M059J (cell line): ENCODE measurements at places on chromosomes 1 and 21.

DNA sequence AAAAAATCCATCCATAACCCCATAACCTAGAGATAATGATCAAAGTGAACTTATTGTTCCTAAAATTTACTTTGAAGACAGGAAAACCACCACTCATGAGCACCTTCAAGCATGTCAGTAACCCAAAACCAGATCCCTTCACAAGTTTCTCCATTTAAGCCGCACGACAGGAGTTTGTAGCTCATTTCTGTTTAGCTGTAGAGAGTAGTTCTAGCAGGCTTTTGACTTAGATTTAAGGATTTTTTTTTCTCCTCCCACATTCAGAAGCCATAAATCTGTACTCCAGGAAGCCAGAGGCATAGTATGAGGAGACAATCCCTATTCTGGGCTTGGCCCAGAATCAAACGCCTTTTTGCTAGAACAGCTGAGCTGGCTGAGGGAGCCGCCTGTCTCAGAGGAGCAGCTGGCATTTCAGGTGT lies 25.6 kb downstream of the TOMM20 start:
- no peak for DNase-seq

- peak; percentile 25 for DNase-seq
Measured at GRCh38 chr1:187415065-187415464, 586.3 kb downstream of the PLA2G4A start.

DNA sequence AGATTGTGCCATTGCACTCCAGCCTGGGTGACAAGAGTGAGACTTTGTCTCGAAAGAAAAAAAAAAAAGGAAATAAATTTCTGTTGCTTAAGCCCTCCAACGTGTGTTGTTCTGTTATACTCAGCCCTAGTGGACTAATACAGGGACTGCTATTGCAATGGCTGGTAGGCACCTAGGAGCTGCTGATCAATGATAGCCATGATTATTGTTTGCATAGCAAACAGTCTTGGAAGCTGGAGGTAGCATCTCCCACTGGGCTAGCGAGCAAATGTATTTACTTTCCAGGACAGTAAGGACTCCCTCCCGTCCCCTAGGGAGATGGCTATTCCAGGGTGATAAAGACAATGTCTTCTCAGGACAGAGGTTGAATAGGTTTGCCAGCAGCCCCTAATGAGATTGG lies 13.5 kb upstream of the TNFRSF8 start:
- DNase-seq: no peak

GRCh38 chr21:42413500-42413899 lies 9.8 kb downstream of the UBASH3A start:
- DNase-seq: no peak

GRCh38 chr1:231376875-231377549 lies 38.9 kb downstream of the SPRTN start:
- DNase-seq: peak; percentile 54

DNA sequence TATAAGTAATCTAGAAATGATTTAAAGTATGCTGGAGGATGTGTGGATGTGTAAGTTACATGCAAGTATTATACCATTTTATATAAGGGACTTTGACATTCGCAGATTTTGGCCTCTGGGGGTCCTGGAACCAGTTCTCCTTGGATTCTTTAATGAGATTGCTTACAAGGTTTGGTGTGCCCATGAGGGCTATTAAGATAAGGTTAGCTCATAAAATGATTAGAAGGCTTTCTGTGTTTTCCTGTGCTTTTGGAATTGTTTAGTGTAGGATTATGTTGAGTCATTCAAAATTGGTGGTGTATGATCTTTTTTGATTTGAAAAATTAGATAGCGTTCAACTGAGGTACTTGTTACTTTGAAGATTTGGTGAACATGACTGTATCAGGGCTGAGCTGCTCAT lies 5.6 kb downstream of the USP25 start:
- DNase-seq: no peak

- DNase-seq: peak; percentile 80
Measured at GRCh38 chr1:44294588-44295007, 60.5 kb downstream of the ERI3 start.

- peak; percentile 49 for DNase-seq
Measured at GRCh38 chr1:53391296-53391695, 63.4 kb upstream of the LRP8 start.

- peak; percentile 37 for DNase-seq
Measured at GRCh38 chr1:30377230-30378002, 346.0 kb downstream of the MATN1 start.

DNA sequence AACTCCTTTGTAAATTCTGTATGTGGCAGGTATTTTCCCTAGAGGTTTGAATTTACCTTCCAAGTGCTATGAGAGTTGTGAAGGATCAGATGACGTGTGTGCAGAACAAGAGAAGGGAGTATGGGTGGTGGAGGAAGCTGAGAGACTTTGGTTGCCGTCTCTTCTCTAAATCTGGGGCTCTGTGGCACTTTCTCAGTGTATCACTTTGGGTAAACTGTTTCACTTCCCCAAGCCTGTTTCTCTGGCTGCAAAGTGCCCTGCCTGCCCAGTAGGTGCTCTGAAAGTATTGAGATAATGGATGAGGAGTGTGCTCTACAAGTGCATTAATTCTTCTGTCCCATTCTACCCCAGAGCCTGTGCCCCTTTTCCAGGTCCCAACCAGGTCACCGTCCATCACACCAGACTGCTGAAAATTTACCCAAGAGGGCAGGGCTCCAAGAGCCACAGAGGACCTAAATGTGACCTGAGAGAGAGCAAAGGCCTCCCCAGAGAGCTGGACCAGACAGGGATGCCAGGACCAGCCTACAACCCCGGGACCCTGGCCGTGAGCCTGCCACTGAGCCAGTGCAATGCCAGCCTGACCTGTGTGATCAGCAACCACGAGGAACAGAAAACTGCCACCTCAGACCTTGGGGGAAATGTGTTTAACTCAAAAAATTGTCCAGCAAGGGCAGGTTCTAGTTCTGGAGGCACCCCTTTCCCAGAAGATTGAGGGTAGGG lies 131.6 kb upstream of the ETV3 start:
- DNase-seq: no peak

- DNase-seq: no peak
Measured at GRCh38 chr1:194618101-194618500, 1431.7 kb upstream of the B3GALT2 start.

- no peak for DNase-seq
Measured at GRCh38 chr1:180848191-180848590, 64.5 kb upstream of the KIAA1614 start.

DNA sequence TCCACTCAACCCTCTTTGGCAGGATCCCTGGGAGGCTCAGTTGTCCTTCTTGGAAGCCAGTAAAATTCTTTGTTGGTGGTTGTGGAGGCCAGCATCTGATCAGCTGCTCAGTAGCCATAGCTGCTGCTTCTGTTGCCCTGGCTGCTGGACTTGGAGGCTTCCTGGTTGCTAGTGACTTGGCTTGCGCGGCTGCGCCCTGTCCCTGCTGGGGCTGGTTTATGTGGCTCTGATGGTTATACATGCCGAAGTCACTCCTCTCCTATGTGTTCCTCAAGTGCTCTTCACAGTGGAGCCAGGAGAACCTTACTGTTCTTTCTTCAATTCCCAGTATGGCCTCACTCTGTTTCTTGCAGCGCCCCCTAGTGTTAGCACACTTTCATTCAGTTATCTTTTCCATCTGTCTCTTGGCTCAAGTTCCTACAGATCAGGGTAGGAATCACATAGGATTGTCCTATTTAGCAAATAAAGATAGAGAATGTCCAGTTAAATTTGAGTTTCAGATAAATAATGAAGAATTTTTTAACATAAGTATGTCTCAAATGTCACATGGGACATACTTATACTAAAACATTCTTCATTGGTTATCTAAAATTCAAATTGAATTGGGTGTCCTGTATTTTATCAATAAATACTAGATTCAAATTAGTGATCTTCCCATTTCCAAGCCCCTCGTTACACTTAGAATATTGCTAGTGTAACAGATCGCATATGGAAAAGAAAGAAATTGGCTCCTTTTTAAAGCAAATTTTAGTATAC lies 176.5 kb downstream of the TGFB2 start:
- DNase-seq: peak; percentile 63

- DNase-seq: peak; percentile 40
Measured at GRCh38 chr1:112172294-112172882, 182.9 kb upstream of the KCND3 start.

GRCh38 chr1:76256289-76257223 lies 182.0 kb downstream of the ST6GALNAC3 start:
- no peak for DNase-seq

DNA sequence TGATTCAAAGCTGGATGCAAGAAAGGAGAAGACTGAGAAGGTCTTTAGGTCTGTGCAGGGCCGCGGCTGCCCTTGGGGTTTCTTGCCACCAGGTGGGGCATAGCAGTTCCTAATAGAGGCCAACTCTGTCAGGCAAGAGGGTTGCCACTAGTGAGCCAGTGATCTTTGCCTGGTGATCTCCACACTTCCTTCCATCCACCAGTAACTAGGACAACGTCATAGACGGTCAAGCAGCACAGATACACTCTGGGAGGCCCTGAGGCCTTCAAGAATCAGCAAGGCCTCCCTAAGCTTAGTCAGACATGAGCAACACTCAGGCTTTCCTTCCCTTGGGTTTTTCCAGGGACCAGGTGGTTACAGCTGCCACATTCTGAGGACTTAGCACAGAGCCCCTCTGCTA lies 32.9 kb upstream of the ATP2B4 start:
- peak; percentile 77 for DNase-seq

DNA sequence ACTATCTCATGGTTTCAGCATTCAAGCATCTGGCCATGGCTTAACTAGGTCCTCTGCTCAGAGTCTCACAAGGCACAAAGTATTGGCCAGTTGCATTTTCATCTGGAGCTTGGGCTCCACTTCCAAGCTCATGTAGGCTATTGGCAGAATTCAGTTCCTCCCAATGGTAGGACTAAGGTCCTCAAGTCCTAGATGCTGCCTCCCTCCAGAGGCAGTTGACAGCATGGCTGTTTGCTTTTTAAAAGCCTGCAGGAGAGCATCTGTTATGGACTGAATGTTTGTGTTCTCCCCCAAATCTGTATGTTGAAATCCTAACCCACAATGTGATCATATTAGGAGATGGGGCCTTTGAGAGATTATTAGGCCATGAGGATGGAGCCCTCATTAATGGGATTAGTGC lies 38.0 kb upstream of the HLX start:
- peak; percentile 32 for DNase-seq

GRCh38 chr21:35265170-35265877 lies 216.2 kb upstream of the RUNX1 start:
- peak; percentile 98 for DNase-seq

- DNase-seq: no peak
Measured at GRCh38 chr1:191508239-191508638, 650.0 kb upstream of the RGS18 start.

DNA sequence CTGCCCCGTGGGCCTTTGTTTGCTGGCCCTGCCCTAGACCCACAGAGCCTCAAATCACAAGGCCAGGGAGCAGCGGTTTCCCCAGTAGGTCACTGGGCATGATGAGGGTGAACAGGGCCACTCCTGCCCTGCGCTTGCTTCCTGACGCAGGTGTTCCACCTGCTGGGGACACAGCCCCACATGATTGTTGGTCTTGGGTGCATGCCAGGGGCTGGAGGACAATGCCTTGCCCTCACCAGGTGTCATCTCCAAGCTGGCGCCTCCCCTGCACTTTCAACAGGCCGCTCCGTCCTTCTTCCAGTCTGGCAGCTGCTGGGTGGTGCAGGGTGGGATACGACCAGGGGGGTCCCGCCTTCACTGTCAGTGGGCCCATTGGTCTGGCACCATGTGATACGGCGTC lies 24.3 kb downstream of the IL10RB start:
- no peak for DNase-seq

GRCh38 chr1:180365039-180365438 lies 135.0 kb downstream of the LHX4 start:
- peak; percentile 12 for DNase-seq

DNA sequence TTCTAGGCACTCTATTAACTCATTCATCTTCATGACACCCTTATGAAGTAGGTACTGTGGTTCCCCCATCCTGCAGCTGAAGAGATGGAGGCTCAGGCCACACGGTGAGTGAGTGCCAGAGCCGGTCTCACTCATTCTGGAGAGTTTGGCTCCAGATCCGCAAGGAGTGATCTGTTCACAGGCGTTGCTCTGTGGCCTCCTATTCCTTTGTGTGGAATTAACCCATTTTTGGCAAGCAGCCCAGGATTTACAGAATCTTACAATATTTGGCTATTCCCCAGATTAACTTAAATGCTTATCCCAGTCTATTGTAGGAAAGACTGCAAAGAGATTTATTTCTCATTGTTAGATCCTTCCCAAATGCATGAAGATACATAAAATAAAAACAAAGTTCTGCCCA lies 29.6 kb downstream of the KIAA0040 start:
- no peak for DNase-seq

- no peak for DNase-seq
Measured at GRCh38 chr1:100706856-100707255, 12.7 kb upstream of the VCAM1 start.

GRCh38 chr21:33566514-33566913 lies 22.0 kb downstream of the DONSON start:
- peak; percentile 27 for DNase-seq

GRCh38 chr1:7299329-7299799 lies 471.7 kb upstream of the VAMP3 start:
- peak; percentile 98 for DNase-seq

- DNase-seq: no peak
Measured at GRCh38 chr1:45177452-45177851, 29.0 kb downstream of the ZSWIM5 start.

DNA sequence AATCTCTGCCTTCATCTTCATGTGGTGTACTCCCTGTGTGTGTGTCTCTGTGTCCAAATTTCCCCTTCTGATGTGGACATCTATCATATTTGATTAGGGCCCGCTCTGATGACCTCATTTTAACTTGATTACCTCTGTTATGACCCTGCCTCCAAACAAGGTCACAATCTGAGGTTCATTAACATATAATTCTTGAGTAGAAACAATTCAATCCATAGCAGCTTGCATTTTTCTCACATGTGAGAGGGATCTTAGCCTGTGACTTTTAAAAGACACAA lies 130.9 kb upstream of the RAB4A start:
- DNase-seq: no peak

- DNase-seq: peak; percentile 73
Measured at GRCh38 chr1:160127865-160128523, 12.4 kb downstream of the ATP1A2 start.

GRCh38 chr21:40516335-40516734 lies 330.6 kb downstream of the DSCAM start:
- no peak for DNase-seq

GRCh38 chr1:37734629-37735591 lies 30.0 kb downstream of the EPHA10 start:
- DNase-seq: no peak

GRCh38 chr1:220353229-220354012 lies 81.2 kb upstream of the RAB3GAP2 start:
- DNase-seq: no peak

DNA sequence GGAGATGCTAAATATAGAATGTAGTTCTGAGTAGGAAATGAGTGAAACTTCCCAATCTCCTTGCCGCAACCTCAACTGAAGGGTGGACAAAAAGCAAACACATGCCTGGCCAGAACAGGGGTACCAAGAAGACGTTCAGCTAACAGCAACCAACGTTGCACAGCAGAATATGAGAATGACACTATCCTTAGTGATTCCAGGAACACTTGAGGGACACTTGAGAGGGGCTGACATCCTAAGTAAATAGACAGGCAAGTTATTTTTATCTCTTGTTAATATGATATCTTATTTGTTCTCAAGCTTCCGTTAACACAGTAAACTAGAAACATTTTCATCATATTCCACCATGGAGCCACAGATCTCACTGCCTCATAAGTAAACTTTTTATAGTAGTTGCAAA lies 908 bp downstream of the KRTAP19-1 start:
- DNase-seq: no peak

- DNase-seq: no peak
Measured at GRCh38 chr1:243179720-243180119, 75.4 kb downstream of the CEP170 start.
